Renal cortical epithelial cell (primary cell): ENCODE measurements at places on chromosomes 1 and 21. TPM values are rescaled to one million over a fixed set of nuclear protein-coding genes. Genes with fewer than 3 reads are reported as not detected.

Gene SIM2
- 4.0 and 23.1 TPM in 2 replicates for total RNA-seq

Gene IRF6
- total RNA-seq, result 30.3 and 114 TPM in 2 replicates

Gene OLFML2B
- 0.87 and 3.2 TPM in 2 replicates for total RNA-seq

Gene NFASC
- total RNA-seq, result 0.05 and 0.17 TPM in 2 replicates

Gene BPNT1
- 54.5 and 62.9 TPM in 2 replicates for total RNA-seq

Gene NTMT2
- not detected in 2 replicates for total RNA-seq

Gene IGSF9
- not detected in 2 replicates for total RNA-seq

Gene SMYD2
- 64.8 and 135 TPM in 2 replicates for total RNA-seq

Gene OTUD7B
- 11.3 and 29.5 TPM in 2 replicates for total RNA-seq

Gene NKAIN1
- 0.10 TPM in 1 of 2 replicates, not detected in the other for total RNA-seq

Gene RGS1
- not detected in 2 replicates for total RNA-seq

Gene CELA3A
- not detected in 2 replicates for total RNA-seq

Gene PGLYRP3
- not detected in 2 replicates for total RNA-seq

Gene KRTAP13-1
- not detected in 2 replicates for total RNA-seq

Gene CFHR1
- total RNA-seq, result not detected in 2 replicates

Gene OR2L13
- not detected in 2 replicates for total RNA-seq

Gene GPR61
- 0.15 TPM in 1 of 2 replicates, not detected in the other for total RNA-seq

Gene HIVEP3
- 3.3 and 3.6 TPM in 2 replicates for total RNA-seq

Gene S100A16
- 406 and 1,037 TPM in 2 replicates for total RNA-seq

Gene OR6N1
- total RNA-seq, result not detected in 2 replicates

Gene ELAVL4
- total RNA-seq, result not detected in 2 replicates

Gene EDN2
- 19.4 and 39.9 TPM in 2 replicates for total RNA-seq

Gene C1orf94
- not detected in 2 replicates for total RNA-seq

Gene FAM72B
- 0.30 and 0.52 TPM in 2 replicates for total RNA-seq

Gene TTC39A
- total RNA-seq, result 24.5 and 79.0 TPM in 2 replicates

Gene SAMD13
- total RNA-seq, result 0.80 and 1.2 TPM in 2 replicates

Gene HSD3B2
- total RNA-seq, result not detected in 2 replicates

Gene DUSP23
- 34.0 and 69.3 TPM in 2 replicates for total RNA-seq

Gene EPHA10
- 0.05 and 1.0 TPM in 2 replicates for total RNA-seq

Gene VASH2
- 0.35 TPM in 1 of 2 replicates, not detected in the other for total RNA-seq

Gene MNDA
- not detected in 2 replicates for total RNA-seq

Gene PEX14
- 10.2 and 26.1 TPM in 2 replicates for total RNA-seq

Gene OR10J1
- not detected in 2 replicates for total RNA-seq

Gene ETV3L
- not detected in 2 replicates for total RNA-seq

Gene TMEM201
- total RNA-seq, result 4.2 and 12.8 TPM in 2 replicates

Gene LRRC3
- 0.52 and 3.1 TPM in 2 replicates for total RNA-seq

Gene SLC2A5
- total RNA-seq, result 1.6 TPM in 1 of 2 replicates, not detected in the other

Gene KRTAP12-2
- total RNA-seq, result not detected in 2 replicates

Gene SYT14
- total RNA-seq, result 10.8 and 14.2 TPM in 2 replicates

Gene ATAD3C
- under 0.01 and 5.2 TPM in 2 replicates for total RNA-seq

Gene SCAMP3
- 23.6 and 42.1 TPM in 2 replicates for total RNA-seq

Gene PRKAA2
- 18.8 and 32.8 TPM in 2 replicates for total RNA-seq

Gene CNN3
- 636 and 714 TPM in 2 replicates for total RNA-seq

Gene LRRC7
- 0.05 TPM in 1 of 2 replicates, not detected in the other for total RNA-seq

Gene CACNA1S
- not detected in 2 replicates for total RNA-seq

Gene CACNA1E
- total RNA-seq, result 0.35 TPM in 1 of 2 replicates, not detected in the other

Gene PLPPR5
- total RNA-seq, result 0.05 TPM in 1 of 2 replicates, not detected in the other
